ENCODE measurements at places on chromosomes 12 and 14.

GRCh38 chr12:119036878-119037825, 55.8 kb downstream of the SRRM4 start:
- DNase-seq: peak; percentile 6

DNA sequence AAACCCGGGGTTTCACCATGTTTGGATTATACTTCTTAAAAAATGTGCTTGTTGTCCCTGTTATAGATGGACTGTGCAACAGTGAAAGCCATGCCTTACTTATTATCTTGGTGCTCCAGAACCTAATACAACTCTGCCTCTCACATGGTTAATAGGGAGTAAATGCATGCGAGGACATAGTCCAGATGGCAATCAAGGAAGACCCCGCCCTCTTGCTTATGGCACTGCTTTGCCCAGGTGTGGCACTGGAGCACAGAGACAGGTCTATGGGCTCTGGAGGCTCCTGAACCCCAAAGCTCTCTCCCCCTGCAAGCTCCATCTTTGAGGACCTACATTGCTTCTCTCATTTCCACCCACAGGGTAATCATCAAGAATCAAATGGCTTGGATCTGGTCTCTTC, 162.1 kb upstream of the NTF3 start:
- no peak for DNase-seq

GRCh38 chr12:108361606-108362005, 22.5 kb upstream of the CMKLR1 start:
- DNase-seq: no peak

- no peak for DNase-seq
These were observed 66.4 kb downstream of the VCPKMT start for GRCh38 chr14:50049703-50050570.

GRCh38 chr12:117580718-117581062, 219.3 kb upstream of the NOS1 start:
- no peak for DNase-seq

DNA sequence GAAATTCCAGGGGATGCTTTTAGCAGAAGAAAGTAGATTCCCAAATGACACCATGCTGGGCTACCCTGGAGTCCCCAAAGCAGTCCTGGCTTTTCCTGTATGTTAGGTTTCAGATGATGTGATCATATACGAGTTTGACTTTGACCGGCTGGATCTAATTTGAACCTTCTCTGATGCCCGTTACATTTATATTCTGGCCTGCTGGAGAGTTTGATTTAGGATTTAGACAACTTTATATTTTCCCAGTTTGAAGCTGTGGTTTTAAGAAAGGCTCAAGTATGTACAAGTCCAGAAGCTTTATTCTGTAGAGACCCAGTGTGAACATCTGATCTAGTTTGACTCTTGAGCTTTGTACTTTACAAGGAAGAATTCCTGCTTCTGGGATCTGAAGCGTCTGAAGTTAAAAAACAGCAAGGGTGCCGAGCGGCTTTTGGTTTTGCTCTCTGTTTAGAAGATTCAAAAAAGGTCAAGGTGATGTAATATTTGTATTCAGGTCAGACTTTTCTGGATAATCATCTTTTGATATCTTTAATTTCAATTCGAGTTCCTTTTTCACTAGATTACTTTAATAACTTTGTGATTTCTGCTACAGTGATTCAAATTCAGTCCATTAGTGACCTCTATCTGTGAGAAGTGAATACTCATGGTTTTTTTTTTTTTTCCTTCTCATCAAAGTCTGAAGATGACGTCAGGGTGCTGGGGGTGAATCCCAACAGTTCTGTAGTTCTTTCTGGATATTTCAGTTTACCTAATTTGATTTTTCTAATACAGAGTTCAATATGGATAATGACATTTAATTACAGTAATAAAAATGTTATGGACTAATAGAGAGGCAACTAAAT, 6.3 kb downstream of the FLRT2 start:
- peak; percentile 50 for DNase-seq

- DNase-seq: no peak
These were observed 90.3 kb downstream of the DDHD1 start for GRCh38 chr14:53062856-53063255.

- DNase-seq: no peak
These were observed 8.8 kb downstream of the NRIP2 start for GRCh38 chr12:2826036-2826435.

GRCh38 chr12:61536525-61536924, 723.7 kb upstream of the USP15 start:
- DNase-seq: no peak

- DNase-seq: no peak
These were observed 114.1 kb upstream of the E2F7 start for GRCh38 chr12:77179515-77179914.

- DNase-seq: no peak
These were observed 351 bp upstream of the METTL17 start for GRCh38 chr14:20989471-20989786.

GRCh38 chr12:126419131-126419530, 1353.9 kb downstream of the AACS start:
- DNase-seq: no peak

GRCh38 chr12:79524507-79525148, 166.1 kb downstream of the PAWR start:
- no peak for DNase-seq

DNA sequence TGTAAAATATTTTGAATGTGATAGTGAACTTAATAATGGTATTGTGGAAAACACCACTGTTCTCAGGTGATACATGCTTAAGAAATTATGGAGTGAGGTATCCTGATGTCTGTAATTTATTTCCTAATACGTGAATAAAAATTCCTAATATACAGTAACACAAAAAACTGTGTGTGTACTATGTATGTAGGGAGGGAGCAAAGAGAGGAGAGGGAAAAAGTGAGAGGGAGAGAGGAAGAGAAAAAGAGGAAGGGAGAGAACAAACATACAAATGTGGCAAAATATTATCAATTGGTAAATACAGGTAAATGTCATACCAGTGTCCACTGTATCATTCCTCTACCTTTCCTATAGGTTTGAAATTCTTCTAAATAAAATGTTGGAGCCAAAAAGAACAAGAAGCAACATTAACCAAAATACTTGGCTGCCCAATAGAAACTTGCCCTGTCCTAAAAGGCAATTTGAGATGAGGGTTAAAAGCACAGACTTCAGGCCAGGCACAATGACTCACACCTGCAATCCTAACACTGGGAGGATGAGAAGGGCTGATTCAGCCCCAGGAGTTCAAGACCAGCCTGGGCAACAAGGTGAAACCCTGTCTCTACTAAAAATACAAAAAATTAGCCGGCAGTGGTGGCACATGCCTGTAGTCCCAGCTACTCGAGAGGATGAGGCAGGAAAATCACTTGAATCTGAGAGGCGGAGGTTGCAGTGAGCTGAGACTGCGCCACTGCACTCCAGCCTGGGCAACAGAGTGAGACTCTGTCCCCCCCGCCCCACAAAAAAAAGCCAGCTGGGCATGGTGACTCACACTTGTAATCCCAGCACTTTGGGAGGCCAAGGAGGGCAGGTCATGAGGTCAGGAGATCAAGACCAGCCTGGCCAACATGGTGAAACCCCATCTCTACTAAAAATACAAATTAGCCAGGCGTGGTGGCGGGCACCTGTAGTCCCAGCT, 14.5 kb downstream of the R3HDM2 start:
- no peak for DNase-seq

- no peak for DNase-seq
These were observed 619.4 kb downstream of the CCER1 start for GRCh38 chr12:90335566-90335965.

Measured in kidney capillary endothelial cell (primary cell).